NCI-H526 (cell line): ENCODE measurements at places on chromosomes 2 and 18.
A peak's percentile ranks its signal among the peaks of the same experiment; 100 is the strongest.

GRCh38 chr2:195672674-195673073 is 15.6 kb downstream of the SLC39A10 start:
- DNase-seq = peak; percentile 8

DNA sequence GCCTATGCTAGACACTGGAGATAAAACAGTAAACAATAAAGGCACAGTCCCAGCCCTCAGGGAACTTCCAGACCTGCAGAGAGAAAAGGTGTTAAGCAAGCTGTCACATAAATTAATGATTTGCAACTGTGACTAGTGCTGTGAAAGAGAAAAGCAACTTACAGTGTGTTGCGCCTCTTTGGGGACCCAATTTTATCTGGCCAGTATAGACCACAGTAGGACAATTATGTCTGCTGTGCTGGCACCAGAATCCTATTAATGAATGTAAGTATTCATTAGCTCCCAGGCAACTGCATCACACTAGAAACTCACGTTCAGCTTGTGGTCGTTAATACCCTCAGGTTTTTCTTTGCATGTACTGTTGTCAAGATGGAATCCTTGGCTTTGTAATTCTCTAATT is 55.3 kb upstream of the CHST9 start:
- DNase-seq = no peak

DNA sequence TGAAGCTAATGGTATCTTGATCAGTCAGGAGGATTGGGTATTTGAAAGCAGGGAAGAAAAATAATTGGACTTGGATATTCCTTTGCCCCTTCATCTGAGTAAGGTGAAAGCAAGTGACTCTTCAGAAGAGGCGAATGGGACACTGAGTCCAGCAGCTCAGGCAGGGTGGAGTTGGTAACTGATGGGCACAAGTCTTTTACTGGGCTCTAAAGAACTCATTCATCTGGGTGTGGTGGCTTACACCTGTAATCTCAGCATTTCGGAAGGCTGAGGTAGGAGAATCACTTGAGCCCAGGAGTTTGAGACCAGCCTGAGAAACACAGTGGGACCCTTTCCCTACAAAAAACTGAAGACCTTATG is 11.2 kb downstream of the CFLAR start:
- DNase-seq = no peak

GRCh38 chr2:12162269-12163247 is 416.1 kb downstream of the LPIN1 start:
- no peak for DNase-seq

GRCh38 chr2:134412639-134412999 is 158.7 kb downstream of the MGAT5 start:
- DNase-seq = no peak

GRCh38 chr18:41996020-41996419 is 41.0 kb downstream of the PIK3C3 start:
- DNase-seq = no peak

GRCh38 chr2:127226520-127227263 is 6.6 kb upstream of the CYP27C1 start:
- no peak for DNase-seq

- peak; percentile 84 for DNase-seq
These were observed 4.4 kb upstream of the SPRED2 start for GRCh38 chr2:65436824-65437221.
